K562 (cell line): ENCODE measurements at places on chromosomes 12 and 14. TPM values are rescaled to one million over a fixed set of nuclear protein-coding genes. Genes with fewer than 3 reads are reported as not detected.

CLBA1 gene
- 2.2 and 2.7 TPM in 2 replicates for polyA plus RNA-seq

GLT8D2 gene
- 0.12 TPM in 1 of 2 replicates, not detected in the other for polyA plus RNA-seq

ENDOU gene
- polyA plus RNA-seq = not detected in 2 replicates

PPFIA2 gene
- not detected in 2 replicates for polyA plus RNA-seq

ANKRD33 gene
- 0.11 TPM in 1 of 2 replicates, not detected in the other for polyA plus RNA-seq

ABCC9 gene
- 0.24 and 0.49 TPM in 2 replicates for polyA plus RNA-seq

OR4E2 gene
- polyA plus RNA-seq = not detected in 2 replicates

BCAT1 gene
- polyA plus RNA-seq = 48.1 and 59.1 TPM in 2 replicates

MYF5 gene
- polyA plus RNA-seq = not detected in 2 replicates

POC1B gene
- polyA plus RNA-seq = 8.0 and 11.2 TPM in 2 replicates

SERPINA5 gene
- polyA plus RNA-seq = not detected in 2 replicates

RNF212B gene
- 0.08 and 0.17 TPM in 2 replicates for polyA plus RNA-seq

GDF3 gene
- not detected in 2 replicates for polyA plus RNA-seq

SDR9C7 gene
- polyA plus RNA-seq = 0.13 TPM in 1 of 2 replicates, not detected in the other

RTN1 gene
- polyA plus RNA-seq = 0.03 TPM in 1 of 2 replicates, not detected in the other

KERA gene
- not detected in 2 replicates for polyA plus RNA-seq

C12orf50 gene
- not detected in 2 replicates for polyA plus RNA-seq

KRT84 gene
- polyA plus RNA-seq = not detected in 2 replicates
